ENCODE measurements at places on chromosomes 13 and 19.

DNA sequence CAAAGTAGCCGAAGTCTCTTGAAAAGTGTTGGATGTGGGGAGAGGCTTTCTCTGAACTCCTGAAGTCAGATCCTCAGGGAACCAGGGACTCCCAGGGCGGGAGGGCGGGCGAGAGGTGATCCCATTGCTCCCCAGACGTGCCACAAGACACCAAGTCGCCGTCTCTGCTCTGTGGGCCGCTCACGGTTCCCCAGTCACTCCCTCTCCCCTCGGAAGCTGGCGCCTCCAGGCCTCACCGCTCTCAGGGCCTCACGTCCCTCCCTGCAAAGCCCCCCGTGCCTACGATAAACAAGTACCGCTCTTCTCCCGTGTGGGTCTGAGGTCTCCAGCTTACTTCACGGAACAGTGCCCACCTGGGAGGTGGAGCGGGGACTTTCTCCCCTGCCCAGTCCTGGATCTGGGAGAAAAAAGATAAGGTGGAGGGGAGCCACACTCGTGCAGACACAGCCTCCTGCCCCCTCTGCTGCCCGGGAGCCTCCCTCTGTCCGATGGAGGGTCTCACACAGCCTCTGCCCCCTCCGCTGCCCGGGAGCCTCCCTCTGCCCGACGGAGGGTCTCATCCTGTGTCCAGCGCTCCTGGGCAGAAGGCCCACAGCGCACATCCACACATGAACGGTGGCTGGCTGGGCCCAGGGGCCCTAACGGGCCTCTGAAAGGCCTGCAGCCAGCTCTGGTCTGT, 50.7 kb downstream of the GAS6 start:
- DNase-seq: no peak

DNA sequence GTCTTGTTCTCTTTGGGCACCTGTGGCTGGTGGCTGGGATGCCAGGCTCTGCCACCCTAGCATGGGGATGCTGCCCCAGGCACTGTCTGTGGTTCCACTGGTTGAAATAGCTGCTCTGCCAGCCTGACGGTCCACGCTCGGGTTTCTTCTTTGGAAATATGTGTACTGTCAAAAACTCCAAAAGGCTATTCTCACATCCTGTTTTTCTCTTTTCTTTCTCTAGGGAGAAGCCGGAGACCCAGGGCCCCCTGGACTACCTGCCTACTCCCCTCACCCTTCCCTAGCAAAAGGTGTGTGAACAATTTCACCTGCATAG, 115.0 kb downstream of the RAB20 start:
- DNase-seq: no peak

DNA sequence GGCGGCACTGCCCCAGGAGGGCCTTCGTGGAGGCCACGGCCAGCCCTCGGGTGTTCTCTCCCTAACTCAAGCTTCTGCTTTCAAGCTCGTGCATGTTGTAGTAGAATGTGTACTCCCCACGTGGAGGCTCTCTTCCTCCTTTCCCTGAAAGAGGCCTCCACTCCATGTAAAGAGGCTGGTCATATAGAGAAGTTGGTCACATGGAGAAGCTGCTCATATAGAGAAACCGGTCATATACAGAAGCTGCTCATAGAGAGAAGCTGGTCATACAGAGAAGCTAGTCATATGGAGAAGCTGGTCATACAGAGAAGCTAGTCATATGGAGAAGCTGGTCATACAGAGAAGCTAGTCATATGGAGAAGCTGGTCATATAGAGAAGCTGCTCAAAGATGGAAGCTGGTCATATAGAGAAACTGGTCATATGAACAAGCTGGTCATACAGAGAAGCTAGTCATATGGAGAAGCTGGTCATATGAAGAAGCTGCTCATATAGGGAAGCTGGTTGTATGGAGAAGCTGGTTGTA, 152.5 kb downstream of the COL4A1 start:
- DNase-seq: no peak

DNA sequence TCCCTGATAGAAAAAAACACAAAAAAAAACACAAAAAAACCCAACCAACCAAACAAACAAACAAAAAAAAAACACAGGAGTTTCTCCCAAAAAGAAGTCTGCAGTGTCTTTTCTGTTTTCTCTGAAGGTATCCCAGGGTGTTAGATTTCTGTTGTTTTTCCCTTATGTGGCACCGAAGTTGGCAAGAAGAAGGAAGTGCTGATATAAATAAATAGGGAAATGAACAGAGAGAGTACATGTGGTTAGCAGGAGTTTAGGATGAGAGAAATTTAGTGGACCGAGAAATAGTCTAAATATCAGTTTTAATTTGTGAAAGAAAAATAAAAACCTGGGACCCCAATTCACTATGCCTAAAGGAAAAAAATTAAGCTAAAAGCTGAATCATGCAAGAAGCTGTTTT, 287.0 kb upstream of the SGCG start:
- DNase-seq: no peak

DNA sequence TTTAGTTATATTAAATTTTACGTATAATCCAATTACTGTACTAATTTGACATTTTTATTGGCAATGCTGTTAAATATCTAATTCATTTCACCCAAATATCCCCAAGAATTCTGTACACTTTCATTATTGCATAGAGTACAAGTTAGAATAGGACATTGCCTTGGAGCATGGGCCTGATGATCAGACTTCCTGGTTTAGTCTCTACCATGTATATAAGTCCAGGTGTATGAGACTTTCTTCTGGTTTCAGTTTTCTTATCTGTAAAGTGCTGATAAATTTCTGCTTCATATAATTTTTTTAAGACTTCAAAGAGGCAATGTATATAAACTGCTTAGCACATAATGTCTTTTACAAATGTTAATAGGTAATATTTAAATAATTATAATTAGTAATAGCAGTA, 179.4 kb downstream of the KLF12 start:
- DNase-seq: no peak

- DNase-seq: no peak
Observed at GRCh38 chr13:67299072-67299635, 69.0 kb upstream of the PCDH9 start.

GRCh38 chr13:30841154-30841553, 64.9 kb upstream of the MEDAG start:
- no peak for DNase-seq

GRCh38 chr19:5592531-5593342, 25.0 kb upstream of the TINCR start:
- no peak for DNase-seq

- no peak for DNase-seq
Observed at GRCh38 chr13:40631605-40632004, 34.8 kb downstream of the FOXO1 start.

DNA sequence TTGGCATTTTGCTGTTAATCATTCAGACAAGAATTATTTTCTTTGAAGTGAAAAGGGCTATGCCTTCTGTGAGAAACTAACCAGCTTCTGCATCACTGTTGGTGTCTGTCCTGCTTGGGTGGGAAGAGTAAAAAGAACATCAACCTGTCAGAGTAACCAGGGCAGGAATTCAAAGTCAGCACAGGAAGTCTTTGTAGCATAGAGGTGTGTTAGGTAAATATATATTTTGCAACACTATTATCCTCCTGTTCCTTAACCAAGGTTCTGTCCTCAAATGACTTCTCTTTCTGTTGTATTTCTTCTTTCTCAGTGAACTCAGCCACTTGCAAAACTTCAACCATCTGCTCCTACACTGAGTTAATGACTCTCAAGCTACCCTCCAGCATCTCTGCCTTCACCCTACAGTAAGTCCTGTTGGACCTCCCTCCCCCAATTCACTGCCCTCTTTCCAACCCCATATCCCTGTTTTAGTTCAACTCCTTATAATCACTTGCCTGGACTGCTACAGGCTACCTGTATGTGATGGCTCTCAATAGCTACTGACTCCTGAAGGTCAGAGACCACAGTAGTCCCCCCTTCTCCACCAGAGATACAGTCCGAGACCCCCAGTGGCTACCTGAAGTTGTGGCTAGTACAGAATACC, 49.9 kb downstream of the SMAD9 start:
- DNase-seq: no peak

DNA sequence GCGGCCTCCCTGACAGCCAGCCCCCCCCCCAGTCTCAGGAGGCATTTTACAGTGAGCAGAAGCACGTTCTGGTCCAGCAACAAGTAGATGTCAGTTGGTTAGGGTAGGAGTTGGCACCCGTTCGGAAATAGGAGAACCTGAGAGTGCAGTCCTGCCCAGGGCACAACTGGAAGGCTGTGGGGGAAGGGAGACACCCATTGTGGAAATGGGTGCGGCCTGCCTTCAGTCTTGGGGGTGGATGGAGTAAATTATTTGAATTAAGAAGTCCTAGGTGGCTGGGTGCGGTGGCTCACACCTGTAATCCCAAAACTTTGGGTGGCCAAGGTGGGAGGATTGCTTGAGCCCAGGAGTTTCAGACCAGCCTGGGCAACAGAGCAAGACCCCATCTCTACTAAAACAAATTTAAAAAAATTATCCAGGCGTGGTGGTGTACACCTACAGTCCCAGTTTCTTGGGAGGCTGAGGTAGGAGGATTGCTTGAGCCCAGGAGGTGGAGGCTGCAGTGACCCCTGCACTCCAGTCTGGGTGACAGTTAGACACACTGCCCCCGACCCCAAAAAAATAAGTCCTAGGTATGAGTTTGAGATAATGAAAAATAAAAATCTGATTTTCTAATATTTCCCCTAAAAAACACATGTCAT, 1.2 kb downstream of the CIRBP start:
- DNase-seq: no peak

- no peak for DNase-seq
Observed at GRCh38 chr13:49503951-49504350, 8.2 kb downstream of the PHF11 start.

DNA sequence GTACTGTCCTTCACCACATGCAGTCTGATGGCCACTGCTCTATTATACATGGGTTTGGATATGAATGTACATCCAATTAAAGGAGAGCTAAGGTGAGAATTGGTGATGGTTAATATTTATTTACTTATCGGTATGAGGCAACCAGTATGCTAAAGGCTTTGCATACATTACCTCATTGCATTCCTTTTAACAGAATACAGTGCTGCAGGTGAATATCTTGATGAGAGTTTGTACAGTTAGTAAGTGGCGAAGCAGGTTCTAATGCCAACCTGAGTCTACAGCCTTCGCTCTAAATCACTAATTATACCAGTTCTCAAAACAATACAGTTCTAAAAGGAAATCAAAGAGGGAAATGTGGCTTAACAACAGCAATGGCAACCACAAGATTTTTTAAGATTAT, 284.1 kb downstream of the ITGBL1 start:
- no peak for DNase-seq

DNA sequence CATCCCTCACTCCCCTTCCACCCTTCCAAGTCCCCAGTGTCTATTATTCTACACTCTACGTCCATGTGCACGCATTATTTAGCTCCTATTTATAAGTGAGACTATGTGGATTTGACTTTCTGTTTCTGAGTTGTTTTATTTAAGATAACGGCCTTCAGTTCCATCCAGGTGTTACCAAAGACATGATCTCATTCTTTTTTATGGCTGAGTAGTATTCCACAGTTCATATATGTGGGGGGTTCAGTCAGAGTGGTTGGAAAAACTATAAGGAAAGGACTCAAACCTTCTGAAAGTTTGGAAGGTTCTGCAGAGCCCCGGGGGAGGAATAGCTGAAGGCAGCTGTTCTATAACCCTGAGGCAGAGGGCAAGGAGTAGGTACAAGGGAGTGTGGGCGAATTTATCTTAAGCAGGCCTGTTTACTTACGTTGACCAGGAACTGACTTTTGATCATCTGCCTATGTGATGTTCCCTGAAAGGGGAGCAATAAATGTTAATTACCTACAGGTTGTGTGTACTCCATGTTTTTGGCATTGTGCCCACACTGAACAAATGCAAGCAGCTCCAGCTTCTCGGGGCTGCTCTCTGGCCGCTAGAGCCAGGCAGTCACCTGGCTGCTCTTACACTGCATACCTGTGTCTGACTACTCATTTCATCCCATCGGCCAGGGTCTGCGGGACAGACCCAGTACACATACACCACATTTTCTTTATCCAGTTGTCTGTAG, 13.5 kb upstream of the ADGRE1 start:
- no peak for DNase-seq

DNA sequence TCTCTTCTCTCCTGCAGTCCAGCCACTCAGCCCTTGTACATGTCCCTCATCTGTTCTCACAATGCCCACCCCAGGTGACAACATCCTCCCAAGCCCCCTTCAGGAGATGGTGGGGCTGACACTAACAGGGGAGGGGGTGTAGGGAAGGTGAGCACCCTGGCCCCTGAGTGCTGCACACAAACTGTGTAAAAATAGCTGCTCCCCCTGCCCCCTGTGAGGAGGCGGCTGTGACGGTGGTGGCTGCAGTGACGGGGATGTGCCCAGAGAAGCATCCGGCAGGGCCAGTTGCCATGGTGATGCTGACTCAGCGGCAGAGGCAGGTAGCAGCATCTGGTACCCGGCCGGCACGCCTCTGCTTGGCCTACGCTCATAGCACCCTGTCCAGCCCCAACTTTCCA, 13.0 kb upstream of the JUND start:
- peak; percentile 90 for DNase-seq

DNA sequence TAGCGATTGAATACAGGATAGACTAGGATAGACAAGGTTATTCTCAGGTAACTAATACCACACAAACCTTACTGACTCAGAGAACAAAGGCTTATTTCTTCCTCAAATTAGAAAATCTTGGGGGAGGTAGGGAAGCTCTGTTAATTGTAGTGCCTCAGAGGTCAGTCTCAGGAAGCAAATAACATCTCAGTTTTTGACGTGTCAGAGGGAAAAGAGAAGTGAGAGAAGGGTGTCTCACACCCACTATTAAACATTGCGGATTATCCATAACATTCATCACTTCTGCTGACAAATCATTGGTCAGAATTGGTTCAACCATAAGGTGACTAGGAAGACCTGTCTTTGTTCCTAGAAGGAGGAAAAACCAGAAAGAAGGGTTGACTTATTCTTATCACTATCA, 579.4 kb upstream of the MIR17HG start:
- no peak for DNase-seq
